ENCODE measurements at places on chromosomes 12 and 14.

DNA sequence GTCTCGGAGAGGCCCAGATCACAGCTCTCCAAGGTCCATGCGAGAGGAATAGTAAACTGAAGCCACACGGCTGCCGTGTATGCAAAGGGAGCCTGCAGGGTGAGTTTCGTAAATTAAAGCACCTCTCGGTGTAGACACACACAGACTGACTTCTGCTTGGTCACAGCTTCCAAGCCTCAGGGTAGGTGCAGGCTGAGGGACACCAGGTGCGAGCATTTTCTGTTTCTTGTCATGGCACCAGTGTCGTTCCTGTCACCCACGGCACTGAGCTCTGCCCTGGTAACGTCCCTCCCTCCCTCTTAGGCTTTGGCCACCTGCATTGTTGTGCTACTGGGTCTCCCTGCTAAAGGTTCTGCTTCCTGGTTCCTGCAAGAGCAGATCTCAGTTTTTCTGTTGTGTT is 76.2 kb upstream of the DYNC1H1 start:
- no peak for DNase-seq

GRCh38 chr14:67577181-67577808 is 22.8 kb downstream of the PIGH start:
- DNase-seq, result no peak

DNA sequence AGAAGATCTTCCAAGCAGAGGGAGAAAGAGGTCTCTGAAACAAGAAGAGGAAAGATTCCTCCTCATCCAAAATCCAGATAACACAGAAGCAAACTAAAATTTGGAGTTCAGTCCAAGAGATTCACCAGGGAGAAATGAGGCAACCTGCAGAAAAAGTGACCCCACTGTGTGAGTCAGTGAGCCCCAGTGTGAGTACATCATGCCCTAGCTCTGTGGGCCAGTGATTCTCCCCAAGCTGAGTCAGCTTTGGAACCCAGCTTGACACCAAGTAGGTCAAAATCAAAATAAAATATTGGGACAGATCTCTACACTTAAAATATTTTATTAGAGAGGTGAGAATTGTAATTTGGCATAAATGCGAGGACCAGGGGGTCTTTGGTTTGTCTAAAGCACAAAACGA is 17.2 kb downstream of the CLEC2B start:
- no peak for DNase-seq

- DNase-seq, result no peak
Measured at GRCh38 chr12:108642269-108642870, 8.7 kb upstream of the SELPLG start.

GRCh38 chr12:84804691-84805473 is 107.7 kb downstream of the SLC6A15 start:
- DNase-seq, result no peak

DNA sequence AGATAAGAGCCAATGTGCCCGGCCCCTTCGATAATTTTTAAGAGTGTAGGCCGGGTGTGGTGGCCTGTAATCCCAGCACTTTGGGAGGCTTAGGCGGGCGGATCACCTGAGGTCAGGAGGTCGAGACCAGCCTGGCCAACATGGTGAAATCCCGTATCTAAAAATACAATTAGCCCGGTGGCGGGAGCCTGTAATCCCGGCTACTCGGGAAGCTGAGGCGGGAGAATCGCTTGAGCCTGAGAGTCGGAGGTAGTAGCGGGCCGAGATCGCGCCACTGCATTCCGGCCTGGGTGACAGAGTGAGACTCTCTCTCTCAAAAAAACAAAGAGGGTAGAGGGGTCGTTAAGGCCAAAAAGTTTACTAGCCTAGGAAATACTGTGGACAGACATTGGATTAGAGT is 2.6 kb downstream of the KRAS start:
- DNase-seq, result no peak

DNA sequence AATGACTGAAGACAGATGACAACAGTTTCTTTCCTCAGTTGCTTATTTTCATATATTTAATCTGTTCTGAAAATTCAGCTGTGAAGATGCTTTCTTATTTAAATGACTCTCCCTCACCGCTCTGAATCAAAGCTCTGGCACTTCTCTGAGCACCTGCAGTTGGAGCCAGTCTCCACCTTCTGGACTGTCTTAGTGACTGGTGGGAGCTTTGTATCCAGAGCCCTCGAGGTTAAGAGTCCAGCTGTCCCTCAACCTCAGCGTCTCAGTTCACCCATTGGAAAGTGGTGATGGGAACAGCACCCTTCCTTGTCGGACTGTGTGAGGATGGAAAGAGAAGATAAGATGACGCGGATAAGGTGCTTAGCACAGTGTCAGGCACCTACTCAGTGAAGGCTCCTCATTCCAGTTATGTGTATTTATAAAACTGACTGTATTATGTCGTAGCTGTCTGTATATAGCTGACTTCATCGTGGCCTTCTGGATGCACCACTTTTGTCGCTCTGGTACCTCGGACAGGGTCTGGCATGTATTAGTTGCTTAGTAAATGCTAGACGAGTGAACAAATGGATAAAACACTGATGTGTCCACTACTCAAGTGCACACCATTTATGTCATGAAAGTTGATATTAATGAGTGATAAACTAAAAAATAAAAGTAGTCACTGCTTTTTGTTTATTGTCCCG is 34.5 kb downstream of the ELK3 start:
- no peak for DNase-seq

DNA sequence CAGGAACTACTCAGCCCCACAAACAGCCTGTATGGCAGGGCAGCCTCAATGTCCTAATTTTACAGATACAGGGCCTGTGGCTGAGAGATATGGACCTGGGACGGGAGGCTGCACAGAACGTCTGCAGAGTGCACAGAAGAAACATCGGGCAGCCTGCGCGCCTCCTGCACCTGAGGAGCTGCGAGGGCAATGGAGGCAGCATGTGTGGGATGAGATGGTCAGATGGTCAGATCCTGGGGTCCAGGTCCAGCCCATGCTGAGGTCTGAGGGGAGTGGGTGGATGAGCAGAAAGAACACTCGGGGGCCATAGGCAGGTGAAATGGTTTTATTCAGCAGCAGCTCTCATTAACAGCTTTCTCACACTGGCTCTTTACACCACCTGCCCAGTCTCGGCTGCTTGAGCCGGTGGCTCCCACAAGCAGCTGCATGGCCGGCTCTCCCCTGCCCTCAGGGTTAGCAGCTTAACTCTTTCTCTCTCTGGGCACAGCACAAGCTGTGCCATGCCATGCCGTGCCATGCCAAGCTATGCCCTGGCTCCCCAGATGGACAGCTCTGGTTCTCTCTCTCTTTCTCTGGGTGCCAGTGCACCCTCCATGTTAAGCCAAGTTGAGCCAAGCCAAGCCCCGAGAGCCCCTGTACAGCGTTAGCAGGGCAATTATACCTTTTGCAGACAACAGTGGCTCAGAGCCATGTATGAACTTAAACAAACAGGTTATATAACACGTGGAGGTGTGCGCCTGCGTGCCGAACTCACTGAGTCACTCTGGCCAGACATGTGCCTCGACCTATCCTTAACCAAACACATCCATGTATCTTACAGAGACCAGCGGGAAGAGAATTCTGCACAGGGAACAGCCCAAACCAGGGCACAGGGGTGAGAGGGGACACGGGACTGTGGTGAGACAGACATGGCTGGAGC is 47.6 kb downstream of the RIMBP2 start:
- no peak for DNase-seq

DNA sequence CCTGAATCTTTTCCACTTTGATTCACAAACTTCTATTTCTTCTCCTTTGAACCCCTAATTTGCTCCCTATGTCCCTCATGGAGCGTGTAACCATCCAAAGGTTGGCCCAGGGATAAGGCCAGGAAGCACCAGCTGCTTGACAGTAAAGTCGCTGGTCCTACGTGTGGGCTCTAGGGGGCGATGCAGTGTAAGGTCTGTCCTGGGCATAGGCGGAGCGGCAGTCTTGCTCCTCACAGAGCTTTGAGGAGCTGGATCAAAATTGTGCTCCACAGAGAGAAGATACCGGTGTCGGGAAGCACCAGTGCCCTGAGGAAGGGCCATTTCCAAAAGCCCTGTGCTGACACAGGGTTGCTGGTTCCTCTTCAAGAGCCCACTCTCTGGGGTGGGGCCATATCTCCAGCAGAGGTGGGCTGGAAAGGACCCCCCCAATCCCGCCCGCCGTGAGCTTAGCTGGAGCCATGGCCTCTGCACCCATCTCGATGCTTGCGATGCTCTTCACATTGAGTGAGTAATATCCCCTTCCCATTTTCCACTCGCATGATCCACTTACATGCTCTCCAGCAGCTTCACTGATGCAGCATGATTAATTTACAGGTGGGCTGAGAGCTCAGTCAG is 49.9 kb upstream of the OR4E1 start:
- no peak for DNase-seq

Data from fibroblast of skin of right biceps (primary cell).